ENCODE measurements at places on chromosomes 11 and 22.

DNA sequence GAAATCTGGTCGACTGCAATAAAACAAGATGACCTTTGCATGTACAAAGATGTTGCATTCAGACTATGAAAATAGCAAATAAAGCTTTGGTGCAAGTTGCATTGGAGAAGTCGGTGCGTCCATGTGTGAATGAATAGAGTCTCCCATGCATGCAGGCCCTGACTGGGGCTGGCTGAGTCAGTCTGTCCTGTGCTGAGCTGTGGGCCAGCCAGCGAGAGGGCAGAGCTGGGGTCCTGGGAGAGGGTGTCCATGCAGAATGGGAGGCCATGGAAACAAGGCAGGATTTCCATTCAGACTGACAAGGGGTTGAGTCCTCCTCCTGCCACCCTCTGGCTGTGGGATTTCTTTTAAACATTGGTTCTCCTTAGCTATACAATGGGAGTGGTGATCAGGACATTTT, 2.3 kb upstream of the CRYBB3 start:
- DNase-seq = no peak

GRCh38 chr11:115051938-115052590, 373.7 kb downstream of the NXPE2 start:
- no peak for DNase-seq

GRCh38 chr11:65793625-65794400, 7.0 kb downstream of the OVOL1 start:
- no peak for DNase-seq

- no peak for DNase-seq
These were observed 12.7 kb upstream of the MYO18B start for GRCh38 chr22:25729016-25729995.

DNA sequence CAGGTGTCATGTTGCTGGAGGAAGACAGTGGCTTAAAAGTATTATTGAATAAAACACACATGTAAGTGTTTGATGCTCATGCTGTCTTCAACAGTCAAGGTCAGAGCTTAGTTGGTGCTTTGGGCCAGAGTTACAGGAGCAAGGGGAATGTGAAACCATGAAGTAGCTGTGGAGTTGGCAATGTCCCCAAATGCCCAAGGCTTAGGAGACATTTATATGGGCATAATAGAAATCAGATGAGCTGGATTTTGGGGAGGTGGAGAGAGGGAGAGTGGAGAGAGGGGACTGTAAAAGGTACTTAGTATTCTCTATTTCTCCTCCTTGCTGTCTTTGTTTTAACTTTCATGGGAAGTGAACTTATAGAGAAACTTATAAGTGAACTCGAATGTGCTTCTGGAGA, 407.8 kb downstream of the ETS1 start:
- peak; percentile 40 for DNase-seq

DNA sequence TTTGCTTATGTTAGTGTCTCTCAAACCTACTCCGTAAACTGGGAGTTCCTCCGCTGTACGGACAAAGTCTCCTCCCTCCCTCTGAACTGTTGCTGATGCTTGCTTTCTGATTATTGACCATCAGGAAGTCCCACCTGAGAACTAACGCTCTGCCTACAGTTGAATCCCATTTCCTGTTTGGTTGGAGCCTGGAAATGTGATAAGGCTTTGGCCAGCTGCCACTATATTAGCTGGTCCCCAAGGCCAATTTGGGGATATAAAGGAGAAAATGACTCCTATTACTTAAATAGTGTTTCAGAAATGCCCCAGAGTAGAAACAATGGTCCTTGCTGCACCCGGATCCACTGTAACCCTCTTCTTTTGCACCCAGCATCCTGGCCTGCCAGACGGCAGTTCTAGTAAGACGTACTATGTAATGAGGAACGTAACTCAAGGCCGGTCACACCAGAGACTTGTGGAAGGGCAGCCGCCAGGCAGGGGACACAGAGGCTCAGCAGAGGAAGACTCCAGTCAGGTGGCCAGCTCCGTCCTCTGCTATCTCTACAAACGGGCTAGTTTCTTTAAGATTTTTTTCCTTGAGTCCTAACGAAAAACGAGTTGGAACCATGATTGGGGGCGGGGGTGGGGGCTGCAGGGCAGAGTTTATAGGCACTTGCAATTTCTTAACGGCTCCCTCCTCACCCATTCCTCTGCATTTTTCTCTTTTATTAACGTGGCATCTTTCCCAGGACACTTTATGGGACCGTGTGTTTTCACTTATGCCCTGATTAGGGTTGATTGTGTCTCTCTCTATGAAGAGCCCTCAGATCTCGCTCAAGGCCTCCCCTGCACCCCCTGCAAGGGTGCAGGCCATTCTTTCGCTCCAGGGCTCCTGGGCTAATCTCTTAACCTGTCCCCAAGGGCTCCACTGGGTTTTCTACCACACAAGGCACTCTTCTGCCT, 72.8 kb upstream of the CDON start:
- DNase-seq = peak; percentile 58
